ENCODE measurements at places on chromosomes 11 and 22.

GRCh38 chr11:121795174-121795573 is 320.8 kb downstream of the BLID start:
- no peak for DNase-seq

- DNase-seq: no peak
These were observed 69.7 kb downstream of the APIP start for GRCh38 chr11:34846467-34846866.

DNA sequence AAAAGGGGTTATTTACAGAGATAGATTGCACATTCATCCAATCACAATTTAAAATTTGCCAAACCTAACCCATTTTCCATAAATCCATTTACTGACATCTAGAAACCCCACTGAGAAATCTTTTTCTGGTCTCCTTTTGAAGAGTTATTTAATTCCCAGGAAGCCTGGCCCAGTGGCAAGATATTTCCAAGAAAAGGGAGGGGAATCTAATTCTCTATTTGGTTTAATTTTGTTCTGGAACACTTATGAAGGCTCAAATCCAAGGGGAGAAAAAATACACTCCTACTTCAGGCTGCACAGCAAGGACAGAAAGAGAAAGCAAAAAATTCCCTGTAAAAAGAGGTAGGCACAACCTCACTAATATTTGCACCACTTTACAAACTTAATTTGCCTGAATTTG is 88.2 kb upstream of the LDLRAD3 start:
- no peak for DNase-seq

DNA sequence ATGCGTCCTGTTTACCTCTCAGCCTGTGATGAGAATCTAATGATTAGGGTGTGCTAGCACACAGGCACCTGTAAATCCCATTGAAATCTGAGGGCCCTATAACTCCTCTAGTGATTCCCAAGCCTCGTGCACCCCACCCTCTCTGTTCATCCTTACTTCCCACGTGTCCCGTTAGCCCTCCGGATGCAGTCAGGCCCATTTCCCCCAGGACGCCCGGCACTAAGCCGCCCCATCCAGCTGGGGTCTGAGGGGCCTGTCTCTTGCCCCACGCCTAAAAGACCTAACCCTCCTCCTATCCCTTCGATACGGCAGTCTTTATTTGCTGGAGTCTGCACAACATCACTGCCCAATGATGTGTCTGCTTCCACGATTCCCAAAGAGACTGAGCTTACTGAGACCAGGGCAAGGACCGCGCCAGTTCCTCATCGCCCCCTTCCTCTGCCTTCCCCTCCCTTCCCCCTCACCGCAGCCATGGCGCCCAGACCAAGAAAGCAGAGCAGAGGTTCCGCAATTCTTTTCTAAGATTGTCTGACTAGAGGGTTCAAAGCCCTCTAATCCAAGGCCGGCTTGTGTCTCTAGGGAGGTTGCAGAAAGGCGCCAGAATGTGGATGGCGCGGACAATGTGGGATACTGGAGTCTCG is 1.1 kb upstream of the FADS2 start:
- DNase-seq: no peak

DNA sequence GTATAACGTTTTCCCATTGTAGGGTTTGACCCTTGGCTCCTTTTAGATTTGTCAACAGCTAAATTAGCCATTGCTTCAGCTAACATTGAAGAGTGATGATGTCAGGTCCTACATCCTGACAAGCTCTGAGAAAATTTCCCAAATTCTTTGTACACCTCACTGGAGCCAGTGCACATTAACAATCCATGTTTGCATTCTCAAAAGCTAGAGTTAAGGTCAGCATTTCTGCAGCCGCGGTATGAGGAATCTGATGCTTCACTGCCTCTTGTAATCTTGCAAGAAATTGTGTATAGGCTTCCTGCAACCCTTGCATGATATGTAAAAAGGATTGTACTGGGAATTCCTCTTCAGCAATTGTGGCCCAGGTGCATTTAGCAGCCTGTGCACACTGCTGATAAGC is 33.1 kb upstream of the NCAM1 start:
- DNase-seq: no peak

- no peak for DNase-seq
These were observed 42.8 kb downstream of the ST3GAL4 start for GRCh38 chr11:126398296-126398695.

- DNase-seq: no peak
These were observed 9.0 kb upstream of the RAG1 start for GRCh38 chr11:36558571-36559413.

- no peak for DNase-seq
These were observed 1.7 kb downstream of the SHANK2 start for GRCh38 chr11:71250523-71251150.

DNA sequence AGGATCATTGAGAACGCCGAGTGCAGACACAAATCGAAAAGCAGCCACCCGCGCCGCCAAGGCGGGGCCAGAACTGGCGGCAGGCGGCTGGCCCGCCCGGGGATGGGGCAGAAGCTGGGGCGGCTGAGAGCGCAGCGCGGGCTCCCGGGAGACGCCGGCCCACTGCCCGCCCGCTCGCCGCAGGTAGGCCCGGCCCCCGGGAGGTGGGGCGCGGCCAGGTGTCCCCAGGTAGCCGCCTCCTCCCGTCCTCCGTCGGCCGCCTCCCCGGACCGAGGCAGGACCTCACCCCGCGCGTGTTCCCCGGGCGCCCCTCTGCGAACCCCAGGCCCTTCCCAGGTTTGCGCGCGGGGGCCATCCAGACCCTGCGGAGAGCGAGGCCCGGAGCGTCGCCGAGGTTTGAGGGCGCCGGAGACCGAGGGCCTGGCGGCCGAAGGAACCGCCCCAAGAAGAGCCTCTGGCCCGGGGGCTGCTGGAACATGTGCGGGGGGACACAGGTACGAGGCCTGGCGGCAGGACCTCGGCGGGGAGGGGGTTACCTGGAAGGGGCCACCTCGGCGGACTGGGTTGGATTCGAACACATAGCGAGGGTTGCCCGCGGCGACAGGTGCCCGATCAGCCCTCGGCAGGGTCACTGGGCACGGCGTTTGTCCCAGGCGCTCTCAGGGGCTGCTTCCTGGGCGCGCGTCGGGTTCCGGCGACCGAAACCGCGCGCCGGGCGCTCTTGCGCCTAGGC is at the start of gene PRRG4:
Gene PRRG4, plus strand, starts transcription at position 248 of the 733 bp plus-strand sequence. CDS start 603 bp downstream, outside the sequence.
- peak; percentile 70 for DNase-seq

DNA sequence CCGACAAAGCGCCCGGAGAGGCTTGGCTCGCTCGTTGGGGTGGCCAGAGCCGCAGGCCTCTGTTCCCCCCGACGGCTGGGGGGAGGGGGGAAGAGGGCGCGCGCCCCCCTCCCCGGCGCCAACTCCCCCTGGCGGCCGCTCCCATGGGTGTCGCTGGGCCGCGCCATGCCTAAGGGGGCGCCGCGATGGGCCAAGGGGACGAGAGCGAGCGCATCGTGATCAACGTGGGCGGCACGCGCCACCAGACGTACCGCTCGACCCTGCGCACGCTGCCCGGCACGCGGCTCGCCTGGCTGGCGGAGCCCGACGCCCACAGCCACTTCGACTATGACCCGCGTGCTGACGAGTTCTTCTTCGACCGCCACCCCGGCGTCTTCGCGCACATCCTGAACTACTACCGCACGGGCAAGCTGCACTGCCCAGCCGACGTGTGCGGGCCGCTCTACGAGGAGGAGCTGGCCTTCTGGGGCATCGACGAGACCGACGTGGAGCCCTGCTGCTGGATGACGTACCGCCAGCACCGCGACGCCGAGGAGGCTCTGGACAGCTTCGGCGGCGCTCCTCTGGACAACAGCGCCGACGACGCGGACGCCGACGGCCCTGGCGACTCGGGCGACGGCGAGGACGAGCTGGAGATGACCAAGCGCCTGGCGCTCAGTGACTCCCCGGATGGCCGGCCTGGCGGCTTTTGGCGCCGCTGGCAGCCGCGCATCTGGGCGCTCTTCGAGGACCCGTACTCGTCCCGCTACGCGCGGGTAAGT is 1.4 kb downstream of the KCNC1 start:
- DNase-seq: no peak

- DNase-seq: no peak
These were observed 9.2 kb upstream of the CHST1 start for GRCh38 chr11:45674481-45675190.

DNA sequence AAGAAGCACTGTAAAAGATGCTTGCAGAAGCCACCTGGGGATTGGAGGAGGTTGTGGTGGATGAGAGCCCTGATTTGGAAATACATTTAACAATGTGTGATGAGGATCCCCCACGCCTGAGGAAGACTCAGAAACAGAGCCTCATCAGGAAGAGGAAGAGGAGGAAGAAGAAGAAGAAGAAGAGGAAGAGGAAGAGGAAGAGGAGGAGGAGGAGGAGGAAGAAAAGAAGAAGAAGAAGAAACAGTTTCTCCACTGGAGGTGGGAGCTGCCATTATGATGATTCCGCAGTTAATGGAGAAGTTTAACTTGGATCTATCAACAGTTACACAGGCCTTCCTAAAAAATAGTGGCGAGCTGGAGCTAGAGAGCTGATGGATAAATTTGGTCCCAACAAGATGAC is 50.1 kb downstream of the CECR2 start:
- no peak for DNase-seq

DNA sequence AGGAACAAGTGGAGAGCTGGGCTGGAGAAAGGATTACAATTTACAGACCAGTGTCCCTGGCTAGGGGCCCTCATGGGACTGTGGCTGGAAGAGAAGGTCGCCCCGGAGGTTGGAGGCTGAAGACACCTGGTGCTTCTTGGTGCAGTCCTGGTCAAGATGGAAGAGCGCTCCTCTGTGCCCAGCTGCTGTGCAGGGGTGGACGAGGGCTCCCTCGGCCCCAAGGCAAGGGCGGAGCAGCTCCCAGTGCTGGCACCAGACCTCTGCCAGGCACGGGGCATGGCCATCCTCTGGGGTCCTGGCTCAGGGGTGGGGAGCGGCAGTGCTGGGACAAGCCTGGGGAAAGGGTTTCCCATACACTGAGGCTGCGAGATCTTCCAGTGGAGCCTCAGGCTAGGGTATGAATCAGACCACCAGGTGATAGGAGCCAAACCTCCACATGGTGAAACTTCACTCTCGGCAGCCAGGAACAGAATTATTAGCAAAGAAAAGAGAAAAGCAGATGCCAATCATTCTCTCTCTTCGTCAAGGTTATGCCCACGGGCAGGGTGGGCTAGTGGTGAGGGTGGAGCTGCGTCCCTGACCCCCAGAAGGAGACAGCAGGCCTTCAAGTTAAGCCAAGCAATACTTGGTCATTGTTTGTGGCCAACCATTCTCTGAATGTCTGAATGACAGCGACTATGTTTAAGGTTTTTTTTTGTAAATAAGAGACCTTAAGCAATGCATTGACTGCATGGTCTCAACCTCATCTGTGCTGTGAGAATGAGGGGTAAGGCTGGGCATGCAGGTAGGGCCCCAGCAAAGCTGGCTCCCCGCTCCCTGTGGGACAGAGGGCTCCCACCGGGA is 32.1 kb downstream of the PPM1F start:
- DNase-seq: no peak

- peak; percentile 88 for DNase-seq
These were observed 25.6 kb upstream of the SUSD2 start for GRCh38 chr22:24155627-24156140.

GRCh38 chr22:31891366-31892079 is 52.8 kb upstream of the YWHAH start:
- DNase-seq: no peak

DNA sequence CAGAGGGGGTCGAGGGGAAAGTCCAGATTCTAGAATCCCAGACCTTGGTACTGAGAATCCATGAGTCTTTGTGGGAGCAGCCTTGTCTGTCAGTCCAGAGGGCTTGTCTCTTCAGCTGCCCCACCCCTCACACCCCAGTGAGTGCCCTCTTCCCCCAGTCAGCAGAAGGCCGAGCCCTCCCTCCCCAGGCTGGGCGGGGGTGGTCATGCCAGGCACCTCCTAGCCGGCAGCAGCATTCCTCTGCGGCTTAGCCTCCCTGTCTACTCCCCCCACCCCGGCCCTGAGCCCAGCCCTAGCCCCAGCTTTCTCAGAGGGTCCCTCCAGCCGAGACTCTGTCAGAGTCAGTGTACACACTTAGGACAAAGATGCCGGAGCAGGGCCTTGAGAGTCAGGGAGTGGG is 4.6 kb downstream of the SOX10 start:
- no peak for DNase-seq

GRCh38 chr11:72807792-72808191 is 6.4 kb upstream of the ATG16L2 start:
- DNase-seq: no peak

- no peak for DNase-seq
These were observed 24.4 kb downstream of the ZNF214 start for GRCh38 chr11:6995703-6996102.

DNA sequence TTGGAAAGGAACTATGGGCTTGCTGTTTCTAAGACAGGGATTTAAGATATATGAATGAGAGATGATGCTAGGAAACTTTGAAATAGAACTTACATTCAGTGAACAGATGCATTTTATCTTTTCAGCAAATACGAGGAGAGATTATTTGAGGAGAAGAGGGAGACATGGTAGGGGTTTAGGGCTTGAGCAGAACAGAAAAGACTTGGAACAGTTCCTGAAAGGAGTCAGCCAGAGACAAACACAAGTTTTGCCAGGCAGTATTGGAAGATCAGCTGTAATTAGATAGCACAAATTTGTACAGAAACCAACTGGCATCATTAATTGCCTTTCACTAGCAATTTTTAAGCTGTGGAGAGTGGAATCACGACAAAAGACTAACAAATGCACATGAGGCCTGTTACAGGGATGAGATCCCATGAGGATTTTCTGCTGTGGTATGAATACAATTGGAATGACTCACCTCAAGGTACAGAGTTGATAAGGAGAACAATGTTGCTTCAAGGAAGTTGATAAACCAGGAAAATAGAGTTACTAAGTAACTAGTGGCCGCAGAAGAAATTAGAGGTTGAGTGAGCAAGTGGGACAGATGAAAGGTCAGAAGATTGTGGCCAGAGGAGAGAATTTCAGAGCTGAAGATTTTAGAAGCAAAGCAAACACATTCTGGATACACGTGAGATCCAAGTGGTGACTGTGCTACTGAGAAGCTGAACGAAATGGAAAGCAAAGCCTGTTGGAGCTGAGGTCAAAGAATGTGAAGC is 67.9 kb downstream of the CYB5R2 start:
- DNase-seq: no peak

- no peak for DNase-seq
These were observed 24.7 kb downstream of the TNRC6B start for GRCh38 chr22:40202225-40202944.

DNA sequence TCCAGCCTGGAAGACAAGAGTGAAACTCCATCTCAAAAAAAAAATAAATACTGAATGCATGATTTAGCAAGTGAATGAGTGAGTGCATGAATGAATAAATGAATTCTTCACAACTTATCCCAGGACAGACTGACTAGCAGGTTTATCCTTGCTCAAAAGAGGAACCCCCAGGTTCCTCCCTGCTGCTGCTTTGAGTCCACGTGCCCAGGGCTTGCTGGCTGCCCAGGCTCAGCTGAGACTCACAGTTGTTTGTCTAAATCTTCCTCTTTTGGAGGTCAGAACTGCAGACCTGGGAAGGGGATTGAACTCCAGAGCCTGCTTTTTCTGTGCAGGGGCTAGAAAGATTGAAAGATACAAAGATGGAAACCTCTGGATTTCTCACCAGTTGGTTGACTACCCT is 117.4 kb upstream of the TMEM45B start:
- DNase-seq: no peak

Data from AG08396 (cell line).